ENCODE measurements at places on chromosomes 16 and 17.

DNA sequence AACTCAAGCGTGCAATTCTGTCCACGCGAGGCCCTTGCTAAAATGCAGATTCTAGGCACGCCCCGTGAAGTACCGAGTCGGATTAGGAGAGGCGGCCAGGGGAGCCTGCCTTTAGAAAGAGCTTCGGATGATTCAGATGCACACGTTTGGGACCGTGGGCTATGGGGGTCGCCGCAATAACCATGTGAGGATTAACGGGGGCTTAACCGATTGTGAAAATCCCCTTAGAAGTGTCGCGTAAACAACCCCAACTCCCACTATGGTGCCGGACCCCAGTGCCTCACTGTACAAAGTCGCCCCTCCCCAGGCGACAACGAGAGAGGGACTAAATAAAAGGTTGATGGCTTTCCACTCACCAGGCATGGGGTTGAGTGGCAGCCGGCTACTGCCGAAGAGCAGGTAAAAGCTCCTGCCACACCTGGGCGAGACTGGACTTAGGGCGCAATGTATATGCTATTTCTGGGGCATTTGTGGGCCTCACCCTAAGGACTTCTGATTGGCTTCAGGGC, 635 bp upstream of the SP2 start:
- no peak for DNase-seq

DNA sequence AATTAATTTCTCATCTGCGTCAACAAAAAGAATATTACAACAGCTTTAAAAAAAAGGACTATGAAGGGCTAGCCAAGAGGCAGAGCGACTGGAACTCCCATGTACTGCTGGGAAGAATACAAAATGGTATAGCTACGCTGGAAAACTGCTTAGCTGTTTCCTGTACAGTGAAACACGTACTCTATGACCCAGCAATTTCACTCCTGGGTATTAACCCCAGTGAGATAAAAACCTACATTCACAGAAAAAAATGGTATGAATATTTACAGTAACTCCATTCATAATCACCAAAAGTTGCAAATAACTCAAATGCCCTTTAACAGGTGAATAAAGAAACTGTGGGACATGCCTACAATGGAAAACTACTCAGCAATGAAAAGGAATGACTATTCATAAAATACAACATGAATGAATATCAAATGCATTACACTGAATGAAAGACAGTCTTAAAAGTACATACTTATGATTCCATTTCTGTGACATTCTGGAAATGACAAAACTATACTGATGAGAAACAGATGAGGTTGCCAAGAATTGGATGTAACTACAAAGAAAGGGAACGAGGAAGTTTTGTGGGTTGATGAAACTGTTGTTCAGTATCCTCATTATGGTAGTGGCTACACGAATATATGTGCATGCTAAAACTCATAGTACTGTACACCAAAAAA, 27.6 kb downstream of the CMTM4 start:
- DNase-seq, result no peak

GRCh38 chr16:66058172-66058691, 308.3 kb upstream of the CDH5 start:
- DNase-seq, result no peak

DNA sequence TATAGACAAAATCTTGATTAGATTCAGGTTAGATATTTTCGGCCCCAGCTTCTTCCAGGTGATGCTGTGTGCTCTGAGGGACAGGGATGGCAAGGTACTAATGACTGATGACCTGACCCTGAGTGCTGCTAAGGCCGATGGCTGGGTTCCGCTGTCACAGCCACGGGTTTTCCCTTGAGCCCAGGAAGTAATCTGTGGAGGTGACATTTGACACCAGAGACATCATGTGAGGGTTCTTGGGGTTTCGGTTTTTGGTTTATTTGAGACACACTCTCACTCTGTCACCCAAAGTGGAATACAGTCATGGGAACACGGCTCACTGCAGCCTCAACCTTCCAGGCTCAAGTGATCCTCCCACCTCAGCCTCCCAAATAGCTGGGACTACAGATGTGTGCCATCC, 9.8 kb downstream of the OTOP3 start:
- DNase-seq, result no peak

GRCh38 chr16:24174957-24175356, 81.2 kb upstream of the CACNG3 start:
- DNase-seq, result no peak

- no peak for DNase-seq
Measured at GRCh38 chr16:22181426-22181825, 19.1 kb downstream of the SDR42E2 start.

GRCh38 chr17:77115510-77115909, 25.3 kb upstream of the SEC14L1 start:
- no peak for DNase-seq
